ENCODE measurements at places on chromosomes 13 and 19.

DNA sequence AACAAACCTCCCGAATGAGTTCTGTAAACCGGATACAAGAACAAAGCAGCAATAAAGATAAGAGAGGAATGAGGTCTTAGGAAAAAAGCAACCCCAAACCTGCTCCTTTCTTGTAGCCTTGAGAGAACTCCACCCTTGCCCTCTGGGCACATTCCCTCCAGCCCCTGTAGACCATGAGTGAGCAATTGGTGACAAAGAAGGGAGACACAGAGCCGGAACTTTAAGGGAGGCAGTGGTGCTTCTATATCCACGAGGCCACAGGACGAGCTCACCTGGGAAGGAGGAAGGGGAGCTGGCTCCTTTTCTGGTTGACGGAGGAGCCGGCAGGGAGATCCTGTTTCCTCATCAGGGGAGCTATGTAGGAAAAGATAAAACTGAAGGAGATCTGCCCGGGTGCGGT, 13.0 kb downstream of the BRME1 start:
- no peak for DNase-seq

- no peak for DNase-seq
Observed at GRCh38 chr13:76879883-76880270, 6.3 kb downstream of the KCTD12 start.

- DNase-seq = no peak
Observed at GRCh38 chr13:46071590-46072249, 19.2 kb upstream of the ZC3H13 start.

DNA sequence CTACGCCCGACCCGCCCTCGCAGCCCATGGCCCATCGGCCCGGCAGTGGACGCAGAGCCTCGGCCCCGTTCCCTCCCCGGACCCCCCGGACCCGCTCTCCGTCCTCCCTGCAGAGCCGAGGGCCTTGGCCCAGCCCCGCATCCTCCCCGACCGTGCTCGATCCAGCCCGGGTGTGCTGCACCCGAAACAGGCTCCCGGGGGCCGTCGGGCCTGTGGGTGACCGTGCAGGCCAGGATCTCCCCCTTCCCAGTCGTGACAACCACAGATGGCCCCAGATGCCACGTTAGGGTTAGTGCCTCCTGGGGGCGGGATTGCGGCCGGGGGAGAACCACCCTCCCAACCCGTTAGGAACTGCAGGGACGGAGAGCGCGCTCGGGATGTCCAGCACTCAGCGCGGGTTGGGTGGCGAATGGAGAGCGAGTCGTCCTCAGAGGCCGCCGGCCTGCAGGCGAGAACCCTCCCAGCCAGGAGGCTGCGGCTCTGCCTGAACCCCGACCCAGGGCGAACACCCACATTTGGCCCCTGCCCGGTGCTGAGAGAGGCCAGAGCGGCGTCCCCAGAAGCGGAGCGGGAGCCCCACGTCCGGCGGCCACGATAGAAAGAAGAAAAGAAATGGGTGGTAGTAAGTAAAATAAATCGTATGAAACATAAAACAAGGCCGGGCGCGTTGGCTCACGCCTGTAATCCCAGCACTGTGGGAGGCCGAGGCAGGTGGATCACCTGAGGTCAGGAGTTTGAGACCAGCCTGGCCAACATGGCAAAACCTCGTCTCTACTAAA, 6.7 kb upstream of the MADCAM1 start:
- DNase-seq = no peak

- DNase-seq = no peak
Observed at GRCh38 chr13:48214519-48215121, 18.4 kb upstream of the ITM2B start.

GRCh38 chr13:32228330-32229041, 86.7 kb downstream of the ZAR1L start:
- DNase-seq = no peak

GRCh38 chr19:58518256-58519086, 1.1 kb downstream of the ZBTB45 start:
- DNase-seq = no peak

DNA sequence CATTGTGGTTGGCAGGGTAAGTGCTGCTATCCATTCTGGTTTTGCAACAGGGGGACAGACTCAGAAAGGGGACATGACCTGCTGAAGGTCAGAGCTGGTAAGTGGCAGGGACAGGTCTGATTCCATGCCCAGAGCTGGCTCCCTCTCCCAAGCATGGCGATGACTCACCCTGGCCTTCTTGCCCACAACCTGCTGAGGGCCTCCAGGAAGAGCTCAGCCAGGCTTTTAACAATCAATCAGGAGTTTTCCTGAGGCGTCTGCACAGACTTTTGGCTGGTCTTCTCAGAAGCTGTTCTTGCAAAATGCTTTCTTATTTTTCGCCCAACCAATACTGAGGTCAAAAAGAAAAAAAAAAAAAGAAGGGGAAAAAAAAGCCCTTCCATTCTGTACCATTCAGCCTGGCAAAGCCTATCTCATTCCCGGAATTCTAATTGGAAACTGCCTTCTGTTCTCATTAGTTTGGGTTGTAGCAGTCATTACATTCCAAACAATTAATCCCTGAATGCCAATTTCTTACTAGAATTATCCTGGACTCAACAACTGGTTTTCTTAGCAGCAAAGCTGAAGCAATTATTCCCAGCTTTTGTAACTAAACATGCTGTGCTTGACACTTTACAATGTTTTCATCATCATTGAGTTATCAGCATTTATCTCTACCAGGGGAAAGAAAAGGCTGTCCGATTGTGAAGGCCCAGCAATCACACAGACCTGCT, 17.7 kb downstream of the SIAH3 start:
- DNase-seq = no peak

DNA sequence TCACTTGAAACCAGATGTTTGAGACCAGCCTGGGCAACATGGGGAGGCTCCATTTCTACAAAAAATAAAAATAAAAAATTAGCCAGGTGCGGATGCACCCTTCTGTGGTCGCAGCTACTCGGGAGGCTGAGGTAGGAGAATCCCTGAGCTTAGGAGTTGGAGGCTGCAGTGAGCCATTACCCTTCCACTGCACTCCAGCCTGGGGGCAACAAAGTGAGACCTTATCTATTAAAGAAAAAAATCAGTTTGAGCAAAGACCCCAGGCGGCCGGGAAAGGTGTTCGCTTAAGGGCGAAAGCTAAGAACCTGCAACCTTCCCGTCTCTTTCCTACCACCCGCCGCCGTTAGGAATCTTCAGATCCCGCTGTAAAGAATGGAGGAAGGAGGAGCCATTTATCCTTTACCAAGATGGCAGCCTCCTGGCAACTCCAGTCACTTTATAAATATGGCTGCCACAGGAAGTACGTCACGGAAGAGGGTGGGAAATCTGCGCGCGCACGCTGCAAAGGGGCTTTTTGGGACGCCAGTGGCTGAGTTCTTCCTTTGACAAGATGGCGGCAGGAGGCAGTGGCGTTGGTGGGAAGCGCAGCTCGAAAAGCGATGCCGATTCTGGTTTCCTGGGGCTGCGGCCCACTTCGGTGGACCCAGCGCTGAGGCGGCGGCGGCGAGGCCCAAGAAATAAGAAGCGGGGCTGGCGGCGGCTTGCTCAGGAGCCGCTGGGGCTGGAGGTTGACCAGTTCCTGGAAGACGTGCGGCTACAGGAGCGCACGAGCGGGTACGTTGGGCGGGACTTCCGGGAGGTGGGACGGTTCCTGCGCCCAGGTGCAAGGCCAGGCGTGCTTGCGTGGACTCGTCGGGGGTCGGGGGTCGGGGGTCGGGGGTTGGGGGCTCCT, at the start of gene NOP53:
NOP53 (plus strand) TSS at position 537 of the 892 bp plus-strand sequence; CDS start at position 551, 14 bp downstream.
- peak; percentile 95 for DNase-seq

DNA sequence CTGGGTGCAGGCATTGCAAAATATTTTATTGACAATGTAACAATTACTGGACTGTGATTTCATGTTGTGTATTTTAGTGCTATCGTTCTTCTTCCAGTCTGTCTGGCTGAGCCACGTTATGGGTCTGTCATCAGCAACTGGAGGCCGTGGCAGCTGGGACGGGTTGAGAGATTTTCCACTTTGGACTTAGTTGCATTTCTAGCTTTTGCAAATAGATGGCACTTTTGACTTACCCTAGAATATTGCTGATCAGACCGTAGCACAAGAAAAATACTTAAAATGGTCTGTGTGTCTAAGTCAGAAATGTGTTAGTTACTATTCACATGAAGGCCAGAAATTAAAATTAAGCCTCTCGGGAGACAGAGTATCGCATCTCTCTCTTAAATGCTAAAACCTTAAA, 211.1 kb downstream of the TEX29 start:
- DNase-seq = no peak

DNA sequence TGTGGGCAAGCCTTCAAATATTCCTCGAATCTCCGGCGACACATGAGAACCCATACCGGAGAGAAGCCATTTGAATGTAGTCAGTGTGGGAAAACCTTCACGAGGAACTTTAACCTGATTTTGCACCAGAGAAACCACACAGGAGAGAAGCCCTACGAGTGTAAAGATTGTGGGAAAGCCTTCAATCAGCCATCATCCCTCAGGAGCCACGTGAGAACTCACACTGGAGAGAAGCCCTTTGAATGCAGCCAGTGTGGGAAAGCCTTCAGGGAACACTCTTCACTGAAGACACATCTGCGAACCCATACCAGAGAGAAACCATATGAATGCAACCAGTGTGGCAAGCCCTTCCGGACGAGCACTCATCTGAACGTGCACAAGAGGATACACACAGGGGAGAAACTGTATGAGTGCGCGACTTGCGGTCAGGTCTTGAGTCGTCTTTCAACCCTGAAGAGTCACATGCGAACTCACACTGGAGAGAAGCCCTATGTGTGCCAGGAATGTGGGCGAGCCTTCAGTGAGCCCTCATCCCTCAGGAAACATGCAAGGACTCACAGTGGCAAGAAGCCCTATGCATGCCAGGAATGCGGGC, 28.8 kb downstream of the ZNF333 start:
- DNase-seq = no peak

DNA sequence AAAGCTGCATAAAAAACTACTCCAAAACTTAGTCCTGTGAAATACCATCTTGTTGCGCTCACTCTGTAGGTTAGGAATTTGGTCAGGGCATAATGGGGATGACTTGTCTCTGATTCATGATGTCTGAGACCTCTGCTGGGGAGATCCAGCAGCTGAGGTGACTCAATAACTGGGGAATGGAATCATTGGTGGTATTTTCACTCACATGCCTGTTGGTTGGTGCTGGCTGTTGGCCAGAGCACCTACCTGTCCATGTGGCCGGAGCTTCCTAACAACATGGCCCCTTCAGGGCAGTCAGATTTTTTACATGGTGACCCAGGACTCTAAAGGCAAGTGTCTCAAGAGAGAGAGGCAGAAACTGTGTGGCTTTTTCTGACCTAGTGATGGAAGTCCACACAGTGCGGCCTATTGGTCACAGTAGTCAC, 7.4 kb upstream of the ESD start:
- DNase-seq = no peak

GRCh38 chr13:35285677-35286076, 190.8 kb downstream of the MAB21L1 start:
- DNase-seq = no peak

DNA sequence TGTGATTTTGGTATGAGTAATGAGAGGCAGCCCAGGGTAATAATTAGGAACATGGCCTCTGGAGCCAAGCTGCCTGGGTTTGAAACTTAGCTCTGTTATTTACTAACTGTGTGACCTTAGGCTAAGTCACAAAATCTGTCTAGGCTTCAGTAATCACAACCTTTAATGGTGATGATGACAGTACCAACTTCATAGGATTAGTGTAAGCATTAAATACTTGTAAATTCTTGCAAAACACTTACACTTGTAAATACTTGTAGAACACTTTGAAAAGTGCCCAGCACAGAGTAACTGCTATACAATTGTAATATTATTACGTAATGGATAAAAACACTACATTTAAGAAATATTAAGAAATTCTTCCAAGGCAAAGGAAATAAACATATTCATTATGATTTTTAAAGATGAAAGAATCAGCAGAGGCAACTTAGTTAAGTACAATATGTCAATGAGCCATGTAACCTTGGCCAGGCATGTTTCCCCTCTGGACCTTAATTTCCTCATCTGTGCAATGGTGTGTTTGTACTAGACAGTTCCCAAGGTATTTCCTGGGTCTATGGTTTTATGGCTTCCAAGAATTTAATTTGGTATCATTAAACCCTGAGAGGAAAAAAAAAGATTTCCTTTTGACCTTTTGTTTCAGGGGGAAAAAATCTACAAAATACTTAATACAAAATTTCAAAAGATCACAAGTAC, 628.5 kb upstream of the KLHL1 start:
- no peak for DNase-seq

DNA sequence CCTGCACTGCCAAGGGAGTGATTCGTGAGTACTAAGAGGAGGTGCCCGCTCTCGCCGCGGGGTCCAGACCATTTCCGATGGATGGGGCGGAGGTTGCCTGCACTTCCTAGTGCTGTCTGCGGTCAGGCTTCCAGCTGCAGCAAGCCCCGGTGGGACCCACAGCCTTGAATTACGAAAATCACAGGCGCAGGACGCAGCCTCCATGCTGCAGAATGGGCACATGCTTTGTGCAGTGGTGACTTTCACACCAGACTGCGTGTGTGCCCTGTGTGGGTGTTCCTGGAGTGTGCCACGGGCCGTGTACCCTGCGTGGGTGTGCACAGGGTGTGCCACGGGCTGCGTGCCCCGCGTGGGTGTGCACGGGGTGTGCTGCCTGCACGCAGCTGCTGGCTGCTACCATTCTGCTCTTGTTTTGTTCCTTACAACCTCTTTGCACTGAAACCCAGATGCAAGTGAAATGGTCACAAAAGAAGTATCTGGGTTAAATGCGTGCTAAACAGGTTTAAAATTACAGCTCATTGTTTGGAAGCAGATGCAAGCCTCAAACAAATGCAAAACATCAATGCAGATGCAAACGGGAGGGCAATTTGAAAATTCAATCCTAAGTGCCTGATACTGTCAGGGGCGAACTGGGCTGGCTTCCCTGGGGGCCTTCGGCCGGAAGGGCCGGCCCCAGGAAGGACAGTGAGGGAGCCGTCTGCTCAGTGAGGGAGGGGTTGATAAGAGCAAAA, 221.2 kb upstream of the SOX1 start:
- DNase-seq = no peak

GRCh38 chr19:14320253-14320652, 61.0 kb upstream of the ADGRE5 start:
- DNase-seq = no peak

- no peak for DNase-seq
Observed at GRCh38 chr13:75788481-75788981, 152.4 kb downstream of the LMO7 start.

DNA sequence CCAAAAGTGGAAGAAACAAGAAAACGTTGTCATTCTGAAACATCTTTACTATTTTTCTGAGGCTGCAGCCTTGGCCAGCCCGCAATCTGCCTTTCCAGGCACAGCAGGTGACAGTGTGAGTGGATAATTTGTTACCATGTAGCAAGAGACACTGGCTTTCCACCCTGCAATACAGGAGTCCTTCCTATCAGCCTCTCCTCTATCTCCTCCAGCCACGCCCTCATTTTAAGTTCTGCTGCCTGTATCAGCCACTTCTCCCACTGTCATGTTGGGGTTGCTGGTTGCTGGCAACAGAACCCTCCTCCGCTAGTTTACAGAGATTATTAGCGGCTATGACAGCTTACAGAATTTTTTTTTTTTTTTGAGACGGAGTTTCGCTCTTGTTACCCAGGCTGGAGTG, 7.7 kb upstream of the LGALS7 start:
- DNase-seq = no peak

GRCh38 chr19:2332341-2333026, 4.0 kb downstream of the SPPL2B start:
- no peak for DNase-seq

Data from activated T-helper 9 cell treated with anti-CD3 and anti-CD28 coated beads, Interleukin-2, amount 50 U/mL, for 16 hours (primary cell).